ENCODE measurements at places on chromosomes 4 and X.

DNA sequence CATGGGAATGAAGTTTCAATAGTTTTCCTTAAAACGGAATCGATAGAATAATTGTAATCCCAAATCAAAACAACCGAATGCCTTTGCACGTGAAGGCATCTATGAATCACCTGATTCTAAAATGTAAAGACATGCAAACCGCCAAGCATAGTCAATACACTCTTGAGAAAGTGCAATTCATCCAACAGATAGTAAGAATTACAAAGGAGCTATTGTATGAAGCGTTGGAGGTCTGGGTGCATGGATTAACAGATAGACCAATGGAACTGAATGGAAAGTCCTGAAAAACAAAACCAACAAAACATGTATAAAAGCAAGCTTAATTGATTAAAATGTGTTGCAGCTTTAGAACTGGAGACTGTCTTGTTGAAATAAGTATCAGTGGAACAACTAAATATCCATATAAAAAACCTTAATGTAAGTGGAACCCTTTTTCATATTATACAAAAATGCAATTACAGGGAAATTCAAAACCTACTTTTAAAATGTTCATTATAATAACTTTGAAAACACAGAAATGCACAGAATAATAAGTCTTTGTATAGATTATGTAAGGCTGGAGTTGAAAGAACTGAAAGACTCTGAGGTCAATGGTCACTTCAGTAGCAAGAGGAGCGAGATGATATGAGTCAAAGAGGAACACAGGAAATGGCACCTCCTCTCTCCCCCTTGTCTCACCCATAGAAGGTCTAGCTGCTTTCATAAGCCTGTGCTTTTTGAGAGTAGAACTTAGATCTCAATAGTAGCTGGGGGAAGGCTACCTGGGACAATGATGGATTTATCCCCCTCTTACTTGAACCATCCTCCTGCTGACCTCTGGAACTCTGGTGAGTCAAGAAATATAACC lies 20.1 kb downstream of the MAGEC2 start:
- DNase-seq, result no peak

- no peak for DNase-seq
Observed at GRCh38 chr4:169414913-169415312, 144.2 kb upstream of the SH3RF1 start.

- no peak for DNase-seq
Observed at GRCh38 chr4:845233-845835, 19.4 kb upstream of the CPLX1 start.

- no peak for DNase-seq
Observed at GRCh38 chr4:86564795-86565194, 29.3 kb upstream of the PTPN13 start.

GRCh38 chrX:73556159-73556558 lies 6.8 kb upstream of the CHIC1 start:
- no peak for DNase-seq

DNA sequence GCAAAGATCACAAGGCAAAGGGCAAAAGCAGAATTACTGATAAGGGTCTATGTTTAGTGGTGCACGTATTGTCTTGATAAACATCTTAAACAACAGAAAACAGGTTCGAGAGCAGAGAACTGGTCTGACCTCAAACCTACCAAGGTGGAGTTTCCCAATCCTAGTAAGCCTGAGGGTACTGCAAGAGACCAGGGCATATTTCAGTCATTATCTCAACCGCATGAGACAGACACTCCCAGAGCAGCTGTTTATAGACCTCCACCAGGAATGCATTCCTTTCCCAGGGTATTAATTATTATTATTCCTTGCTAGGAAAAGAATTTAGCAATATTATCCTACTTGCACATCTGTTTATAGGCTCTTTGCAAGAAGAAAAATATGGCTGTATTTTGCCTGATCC lies 51.5 kb downstream of the NPNT start:
- no peak for DNase-seq

Measured in stimulated activated CD8-positive, alpha-beta memory T cell treated with anti-CD3 and anti-CD28 coated beads, Interleukin-15, amount 100 ng/mL, for 24 hours (primary cell).